Lung (tissue), 17 donors: ENCODE measurements at places on chromosomes 2 and 18. TPM values are rescaled to one million over a fixed set of nuclear protein-coding genes. Genes with fewer than 3 reads are reported as not detected.

GRCh38 chr2:42053791-42054701 lies 6.2 kb downstream of the PKDCC start:
- no peak for DNase-seq

DNA sequence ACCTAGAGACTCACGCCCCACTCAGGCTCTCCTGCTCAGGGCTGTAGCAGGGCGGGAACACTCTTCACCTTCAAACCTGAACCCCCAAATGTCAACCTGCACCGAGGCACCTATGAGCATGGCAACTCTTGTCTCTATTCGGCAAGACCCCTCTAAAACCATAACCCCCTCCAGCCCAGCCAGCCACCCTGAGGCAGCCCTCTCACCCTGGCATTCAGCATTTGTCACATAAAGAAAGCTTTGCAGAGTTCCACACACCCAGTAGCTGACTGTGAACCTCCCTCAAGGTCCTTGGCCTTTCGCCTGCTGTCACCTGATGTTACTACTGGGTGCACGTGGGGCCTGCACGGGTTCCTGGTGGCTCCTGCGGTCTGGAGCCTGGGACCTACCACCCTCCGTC lies 97.2 kb upstream of the ALKAL2 start:
- DNase-seq: no peak

- no peak for DNase-seq
Observed at GRCh38 chr2:15779381-15780041, 160.8 kb upstream of the MYCN start.

DNA sequence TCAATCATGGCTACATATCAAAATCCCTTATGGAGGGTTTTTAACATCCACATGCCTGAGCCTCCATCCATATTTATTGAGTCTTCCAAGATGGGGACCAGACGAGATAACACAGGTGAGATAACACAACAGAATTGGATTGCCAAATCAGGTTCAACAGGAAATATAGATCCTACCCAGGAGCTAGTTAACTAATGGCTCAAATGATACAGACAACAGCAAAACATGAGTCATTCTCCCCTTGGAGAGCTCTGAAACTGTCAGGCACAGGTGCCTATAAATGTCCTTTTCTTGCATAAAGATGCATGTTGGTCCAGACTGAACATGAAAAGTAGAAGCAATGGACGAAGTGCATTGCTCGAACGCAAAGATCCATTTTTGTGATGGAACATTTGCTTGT lies 202.2 kb downstream of the CDH20 start:
- DNase-seq: no peak

- DNase-seq: no peak
Observed at GRCh38 chr18:9353596-9353995, 19.0 kb downstream of the TWSG1 start.

DNA sequence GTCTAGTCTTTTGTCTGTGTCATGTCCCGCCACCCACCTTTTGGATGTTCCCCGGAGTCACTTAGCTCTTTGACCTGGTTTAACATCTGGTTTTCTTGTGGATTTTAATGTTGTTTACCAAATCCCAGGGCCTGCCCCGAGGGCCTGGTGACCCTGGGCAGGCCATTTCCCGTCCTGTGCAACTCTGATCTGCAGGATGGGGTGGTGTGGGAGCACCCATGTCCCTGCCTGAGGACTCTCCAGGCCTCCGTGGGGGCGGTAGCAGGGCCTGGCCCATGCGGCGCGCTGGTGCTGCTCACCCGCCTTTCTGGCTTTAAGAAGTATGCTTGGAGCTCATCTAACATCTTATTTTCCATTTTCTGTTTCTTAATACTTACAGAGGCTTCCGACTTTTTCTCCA lies 10.7 kb downstream of the RAMP1 start:
- no peak for DNase-seq

- no peak for DNase-seq
Observed at GRCh38 chr2:215712219-215712868, 276.5 kb upstream of the FN1 start.

GRCh38 chr18:44458777-44459176 lies 221.9 kb upstream of the SETBP1 start:
- no peak for DNase-seq

DNA sequence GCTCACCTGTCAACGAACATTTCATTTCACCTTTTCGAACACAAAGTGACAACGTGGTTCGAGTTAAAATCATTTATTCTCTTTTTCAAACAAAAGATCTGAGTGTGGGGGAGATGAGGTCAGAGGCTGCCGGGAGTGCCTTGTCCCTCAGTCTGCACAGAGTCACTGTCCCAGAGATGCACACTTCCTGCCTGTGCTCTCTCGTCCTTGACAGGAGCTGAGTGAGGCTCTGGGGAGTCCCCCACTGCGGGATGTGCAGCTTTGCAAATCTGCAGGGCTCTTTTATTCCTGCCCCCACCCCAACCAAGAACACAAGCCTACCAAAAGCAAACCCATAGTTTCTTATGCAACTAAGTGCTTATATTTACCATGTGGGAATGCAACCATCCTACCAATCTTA lies 497.8 kb downstream of the EIPR1 start:
- peak; percentile 1 for DNase-seq

DNA sequence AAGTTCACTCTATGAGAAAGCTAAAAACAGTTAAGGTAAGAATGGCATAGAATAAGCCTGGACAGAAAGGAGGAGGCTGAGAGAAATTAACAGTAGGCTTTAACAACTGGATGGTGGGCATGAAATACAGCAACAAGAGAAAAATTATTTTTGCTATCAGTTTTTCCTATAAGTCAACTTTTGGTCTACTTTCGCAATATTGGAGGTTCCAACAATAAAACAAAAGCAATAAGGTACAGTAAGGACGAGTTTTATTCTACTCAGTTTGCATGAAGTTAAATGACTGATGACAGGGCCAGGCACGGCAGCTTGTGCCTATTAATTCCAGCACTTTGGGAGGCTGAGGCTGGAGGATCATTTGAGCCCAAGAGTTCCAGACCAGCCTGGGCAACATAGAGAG lies 17.3 kb downstream of the RAB1A start:
- DNase-seq: no peak

DNA sequence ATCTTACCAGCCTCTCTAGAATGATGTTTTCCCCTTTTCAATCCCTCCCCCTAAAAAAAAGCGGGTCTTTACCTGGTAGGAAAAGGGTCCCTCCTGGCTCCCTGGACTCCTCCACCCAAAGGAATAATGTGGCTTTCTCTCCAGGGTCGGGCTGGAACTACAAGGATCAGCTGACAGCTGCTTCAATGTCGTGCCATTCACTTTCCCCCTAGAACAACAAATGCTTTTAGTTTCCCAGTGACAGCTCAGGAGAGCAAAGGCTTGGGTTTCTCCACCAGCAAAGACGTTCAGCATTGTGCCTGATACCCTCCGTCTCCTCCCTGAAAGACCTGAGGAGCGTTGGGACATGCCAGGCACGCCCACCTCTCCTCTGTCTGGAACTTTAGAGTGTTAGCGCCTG lies 173.8 kb upstream of the SIX3 start:
- DNase-seq: no peak

DNA sequence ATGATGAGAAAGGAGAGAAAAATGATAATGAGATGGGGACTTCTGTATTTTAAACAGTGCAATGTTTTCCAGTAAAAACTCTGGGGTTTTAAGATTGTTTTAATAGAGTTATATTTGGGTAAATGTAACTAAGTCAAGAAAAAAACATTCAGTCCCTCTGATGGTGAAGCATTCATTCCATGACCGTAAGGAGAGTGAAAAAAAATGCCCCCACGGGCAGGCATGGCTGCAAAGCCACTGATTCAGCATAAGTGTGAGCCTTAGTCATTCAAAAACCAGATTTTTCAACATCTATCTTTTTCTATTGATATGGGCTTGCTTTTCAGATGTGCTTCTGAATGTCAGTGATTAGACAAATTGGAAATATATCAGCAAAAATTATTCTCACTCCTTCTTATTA lies 957.8 kb downstream of the SLC4A3 start:
- no peak for DNase-seq

DNA sequence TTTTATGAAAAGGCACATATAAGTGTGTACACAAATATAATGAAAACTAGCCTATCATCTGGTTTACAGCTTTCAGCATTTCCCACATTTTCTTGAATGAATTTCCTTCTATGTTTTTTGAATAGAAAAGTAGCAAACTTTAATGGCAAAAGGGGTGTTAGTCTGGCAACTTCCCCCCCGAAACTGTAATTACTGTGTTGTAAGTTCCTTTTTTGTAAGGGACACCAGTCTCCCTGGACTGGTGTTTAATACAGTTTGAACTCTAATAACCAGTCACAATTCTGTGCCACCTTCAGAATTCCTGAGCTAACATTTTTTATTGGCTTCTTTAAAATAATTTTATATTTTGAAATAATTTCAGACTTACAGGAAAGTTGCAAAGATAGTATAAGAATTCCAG lies 94.2 kb downstream of the ACSL3 start:
- DNase-seq: no peak

GRCh38 chr2:215692387-215693079 lies 256.7 kb upstream of the FN1 start:
- peak; percentile 50 for DNase-seq

DNA sequence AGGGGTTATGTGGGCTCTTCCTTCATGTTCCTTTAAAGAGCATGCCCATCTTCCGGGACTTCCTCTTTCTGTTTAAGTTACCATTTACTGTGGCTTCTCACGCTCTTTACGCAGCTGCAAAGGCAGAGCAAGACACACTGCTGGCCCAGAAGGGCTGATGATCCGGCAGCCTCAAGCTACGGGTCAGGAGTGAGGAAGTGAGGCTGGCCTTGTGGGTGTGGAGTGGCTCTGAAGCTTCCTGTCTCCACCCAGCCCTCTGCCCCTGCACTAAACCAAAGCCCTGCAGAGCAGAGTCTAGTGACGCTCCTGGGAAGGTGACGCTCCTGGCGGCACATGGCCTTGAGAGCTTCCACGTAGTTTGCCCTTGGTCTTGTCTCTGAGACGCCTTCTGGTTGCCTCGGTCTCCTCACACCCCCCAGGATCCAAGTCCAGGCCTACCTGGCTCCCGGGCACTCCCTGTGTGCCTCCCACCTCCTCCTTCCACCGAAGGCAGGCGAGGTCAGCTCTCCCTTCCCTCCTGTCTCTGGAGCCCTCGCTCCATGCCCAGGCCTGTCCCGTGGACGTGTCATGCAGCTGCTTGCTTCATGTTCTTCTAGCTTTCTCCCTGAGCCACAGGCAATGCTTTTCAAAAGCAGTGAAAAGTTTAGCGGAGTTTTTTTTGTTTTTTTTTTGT lies 50.3 kb downstream of the ARL4C start:
- no peak for DNase-seq

The VSNL1 gene
- total RNA-seq: 1.9 TPM

The LOXL3 gene
- total RNA-seq: 5.9 TPM

The IL1RL1 gene
- total RNA-seq: 93.2 TPM

The FNDC4 gene
- 6.9 TPM for total RNA-seq

The DYNAP gene
- total RNA-seq: not detected

The CGREF1 gene
- total RNA-seq: 0.89 TPM

The KCNF1 gene
- 0.34 TPM for total RNA-seq

The IL36RN gene
- 0.09 TPM for total RNA-seq

The IL1RN gene
- 15.2 TPM for total RNA-seq
